Islet precursor cell (in vitro differentiated cells): ENCODE measurements at places on chromosomes 6 and 20.

GRCh38 chr6:169250660-169251059 is 3.0 kb downstream of the THBS2 start:
- DNase-seq = peak; percentile 93

GRCh38 chr6:87697581-87698546 is 4.2 kb downstream of the AKIRIN2 start:
- no peak for DNase-seq

DNA sequence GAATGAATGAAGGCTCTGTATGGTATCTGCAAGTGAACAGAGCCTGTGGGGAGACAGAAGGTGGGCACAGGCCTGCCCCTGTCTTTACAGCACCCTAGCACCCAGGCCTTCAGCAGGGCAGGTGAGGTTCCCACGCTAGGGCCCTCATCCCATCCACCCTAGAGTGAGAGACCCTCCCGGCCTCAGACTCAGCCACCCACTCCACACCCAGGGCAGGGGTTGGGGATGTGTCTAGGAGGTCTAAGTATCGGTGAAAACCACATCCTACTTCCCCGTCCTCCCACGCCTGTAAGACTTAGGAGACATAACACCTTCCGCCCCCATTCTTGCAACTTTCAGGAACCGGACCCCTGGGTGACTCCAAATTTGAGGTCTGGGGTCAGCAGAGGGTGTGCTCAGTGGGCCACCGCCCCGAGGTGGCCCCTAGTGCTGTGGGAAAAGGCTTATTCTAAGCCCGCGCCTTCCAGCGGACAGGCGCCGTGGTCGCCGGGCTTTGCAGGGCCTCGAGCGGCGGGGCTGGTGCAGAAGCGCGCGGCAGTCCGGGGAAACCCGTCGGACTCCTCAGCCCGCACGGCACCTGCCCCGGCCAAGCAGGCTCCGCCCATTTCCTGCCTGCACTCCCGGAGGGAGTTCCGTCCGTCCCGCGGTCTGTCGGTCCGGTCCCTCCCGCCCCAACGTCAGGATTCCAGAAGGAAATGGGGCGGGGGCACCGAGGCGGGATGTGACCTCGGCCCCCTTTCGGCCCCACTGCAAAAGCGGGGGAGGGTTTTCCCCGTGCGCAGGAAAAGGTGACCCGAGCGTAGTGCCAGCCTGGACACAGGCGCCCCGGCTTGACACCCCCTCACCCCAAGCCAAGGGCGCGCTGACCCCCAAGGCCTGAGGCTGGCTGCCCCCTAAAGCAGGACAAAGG is 868 bp downstream of the SAMD10 start:
- DNase-seq = peak; percentile 85

GRCh38 chr6:15023448-15023847 is 222.4 kb upstream of the JARID2 start:
- DNase-seq = no peak

DNA sequence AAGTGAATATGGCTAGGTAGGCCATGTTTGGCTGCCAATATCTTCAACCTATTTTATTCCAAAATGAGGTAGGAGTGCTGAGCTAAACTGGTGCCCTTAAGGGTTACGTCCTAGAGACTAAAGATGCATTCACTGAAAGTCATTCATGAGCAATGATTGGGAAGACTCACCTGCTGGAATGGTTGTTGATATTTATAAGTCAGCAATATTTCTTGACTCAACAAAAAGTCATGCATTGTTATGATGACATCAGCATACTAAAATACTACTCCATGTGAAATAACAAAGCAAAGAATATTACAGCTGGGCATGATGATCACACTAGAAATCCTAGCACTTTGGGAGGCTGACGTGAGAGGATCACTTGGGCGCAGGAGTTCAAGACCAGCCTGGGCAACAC is 17.6 kb upstream of the NUP153 start:
- DNase-seq = no peak

- no peak for DNase-seq
Measured at GRCh38 chr20:49575551-49576060, 7.7 kb upstream of the PTGIS start.

- no peak for DNase-seq
Measured at GRCh38 chr6:144219056-144219685, 66.0 kb upstream of the UTRN start.
